Nucleus accumbens (tissue), 56 donors: ENCODE measurements at places on chromosomes 12 and 14.

DNA sequence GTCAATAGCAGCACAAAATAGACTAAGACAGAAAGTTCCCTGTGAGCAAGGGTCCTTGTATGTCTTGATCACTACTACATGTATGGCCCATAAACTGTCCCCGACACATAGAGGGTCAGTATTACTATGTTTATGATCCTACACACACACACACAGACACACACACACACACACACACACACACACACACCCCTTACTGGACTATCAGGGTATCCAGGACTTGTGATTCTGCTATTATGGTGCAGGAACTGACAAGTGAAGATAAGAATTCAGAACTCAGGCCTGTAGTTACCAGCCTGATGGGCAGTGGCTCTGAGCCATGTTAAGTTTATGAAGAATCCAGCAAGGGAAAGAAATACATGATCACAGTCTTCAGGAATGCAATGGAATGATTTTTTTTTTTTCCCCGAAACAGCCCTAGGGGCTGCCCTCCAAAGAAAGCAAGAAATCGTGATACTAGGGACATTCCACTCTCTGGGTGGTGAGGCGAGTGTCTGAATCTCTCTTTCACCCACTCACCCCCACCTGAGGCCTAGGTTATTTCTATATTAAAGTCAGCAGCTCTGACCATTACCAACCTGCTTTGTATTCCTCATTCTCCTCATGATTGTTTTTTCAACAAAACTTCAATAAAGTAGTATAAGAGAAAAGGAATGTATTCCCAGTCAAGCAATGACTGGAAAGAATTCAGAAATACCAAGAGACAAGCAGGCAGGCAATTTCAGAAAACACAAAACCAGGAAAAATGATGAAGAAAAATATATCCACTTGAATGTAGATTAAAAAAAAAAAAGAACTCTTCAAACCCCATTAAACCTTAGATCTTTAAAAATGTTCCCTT is 105.8 kb downstream of the AVPR1A start:
- no peak for DNase-seq

DNA sequence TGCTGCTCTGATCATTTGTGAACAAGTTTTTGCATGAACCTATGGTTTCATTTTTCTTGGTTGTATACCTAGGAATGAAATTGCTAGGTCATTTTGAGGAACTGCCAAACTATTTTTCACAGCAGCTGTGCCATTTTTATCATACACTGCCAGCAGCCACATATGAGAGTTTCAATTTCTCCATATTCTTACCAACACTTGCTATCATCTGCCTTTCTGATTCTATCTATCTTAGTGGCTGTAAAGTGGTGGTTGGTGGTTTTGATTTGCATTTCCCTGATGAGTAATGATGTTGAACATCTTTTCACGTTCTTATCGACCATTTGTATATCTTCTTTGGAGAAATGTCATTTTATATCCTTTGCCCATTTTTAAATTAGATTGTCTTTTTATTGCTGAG is 146.1 kb downstream of the C12orf75 start:
- no peak for DNase-seq

DNA sequence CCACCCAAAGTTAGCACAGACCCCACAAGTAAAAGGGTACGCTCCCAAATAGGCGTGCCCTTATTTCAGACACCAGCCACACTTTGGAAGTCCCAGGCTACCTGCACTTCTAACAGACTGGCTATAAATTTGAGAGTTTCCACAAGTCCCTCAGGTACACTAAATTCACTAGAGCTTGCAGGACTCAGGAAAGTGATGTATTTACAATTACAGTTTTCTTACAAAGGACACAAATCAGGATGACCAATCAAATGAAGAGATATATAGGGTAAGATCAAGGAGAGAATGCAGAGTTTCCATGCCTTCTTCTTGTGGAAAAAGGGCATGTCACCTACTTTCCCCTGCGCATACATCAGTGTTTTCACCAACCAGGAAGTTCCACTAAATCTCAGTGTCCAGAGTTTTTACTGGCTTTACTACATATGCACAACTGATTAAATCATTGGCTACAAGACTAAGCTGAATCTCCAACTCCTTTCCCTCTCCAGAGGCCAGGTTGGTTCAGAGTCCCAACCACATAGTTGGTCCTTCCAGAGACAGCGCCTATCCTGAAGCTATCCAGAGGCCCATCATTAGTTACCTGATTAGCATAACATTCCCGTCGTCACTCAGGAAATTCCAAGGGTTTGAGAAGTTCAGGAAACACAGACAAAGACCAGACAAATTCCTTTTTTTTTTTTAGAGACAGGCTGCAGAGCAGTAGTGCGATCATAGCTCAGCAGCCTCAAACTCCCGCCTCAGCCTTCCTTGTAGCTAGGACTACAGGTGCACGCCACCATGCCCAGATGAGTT is 84.2 kb downstream of the DENND5B start:
- DNase-seq: no peak

DNA sequence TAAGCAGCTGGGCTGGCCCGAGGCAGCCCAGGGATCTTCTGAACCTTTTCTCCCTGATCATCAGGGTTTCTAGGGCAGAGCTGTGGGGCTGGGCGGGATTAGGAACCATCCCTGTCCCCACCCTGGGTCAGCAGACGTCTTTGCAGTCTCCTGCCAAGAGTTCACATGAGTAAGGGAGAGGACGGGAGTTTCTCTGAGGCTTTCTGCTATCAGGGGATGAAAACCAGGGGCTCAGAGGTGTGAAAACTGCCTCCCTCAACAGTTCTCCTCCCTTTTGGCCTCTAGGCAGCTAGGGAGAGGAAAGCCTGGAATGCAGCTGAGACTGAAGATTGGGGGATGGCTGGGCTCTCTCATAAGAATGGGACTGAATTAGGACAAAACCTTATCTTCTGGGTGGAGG is 7.9 kb downstream of the ZNF385A start:
- no peak for DNase-seq

GRCh38 chr14:102486513-102487203 is 22.9 kb downstream of the ANKRD9 start:
- DNase-seq: no peak

GRCh38 chr12:103350116-103350515 is 145.7 kb downstream of the C12orf42 start:
- no peak for DNase-seq

GRCh38 chr12:62977883-62978282 is 42.9 kb upstream of the PPM1H start:
- no peak for DNase-seq

DNA sequence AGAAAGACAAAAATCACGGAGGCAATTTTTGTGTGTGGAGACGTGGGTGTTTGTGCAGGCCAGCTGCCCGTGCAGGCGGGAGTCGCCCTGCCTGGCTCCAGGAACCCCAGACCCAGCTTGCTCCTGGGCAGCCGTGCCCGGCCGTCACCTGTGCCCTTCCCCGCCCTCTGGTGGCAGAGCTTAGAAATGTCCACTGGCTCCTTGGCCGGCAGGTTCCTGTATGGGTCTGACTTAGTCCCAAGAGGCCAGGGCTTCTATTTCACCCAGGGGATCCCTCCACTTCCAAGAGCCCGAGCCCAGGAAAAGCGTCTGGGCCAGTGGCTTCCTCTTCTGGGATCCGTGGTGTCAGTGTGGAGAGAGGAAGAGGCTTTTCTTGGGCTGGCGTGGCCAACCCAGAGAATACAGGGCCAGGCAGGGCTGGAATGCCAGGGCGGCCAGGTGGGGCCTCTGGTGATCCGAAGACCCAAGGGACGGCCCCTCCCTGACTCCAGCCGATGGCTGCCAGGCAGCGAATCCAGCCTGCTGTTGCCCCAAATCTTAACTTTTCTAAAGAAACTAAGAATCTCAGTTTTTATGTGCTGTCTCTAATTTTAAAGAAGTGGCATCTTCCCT is 120.9 kb downstream of the TMEM132C start:
- DNase-seq: peak; percentile 8

DNA sequence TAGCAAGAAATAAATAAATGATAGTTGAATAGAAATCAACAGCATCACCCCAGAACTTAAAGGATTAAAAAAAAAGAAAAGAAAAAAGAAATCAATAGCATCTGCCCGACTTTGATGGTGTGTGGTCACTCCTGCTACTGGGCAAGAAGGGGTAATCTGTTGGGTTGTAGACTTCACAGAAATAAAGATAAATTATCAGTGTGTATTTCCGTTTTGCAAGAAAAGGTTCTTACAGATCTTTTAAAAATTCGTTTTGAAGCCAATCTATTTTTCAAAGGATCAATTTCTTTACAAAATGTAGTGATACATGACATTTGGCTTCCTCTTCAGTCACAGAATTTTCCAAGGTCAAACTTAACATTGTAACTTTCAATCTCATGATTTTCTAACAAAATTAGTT is 448.9 kb upstream of the FAR2 start:
- DNase-seq: no peak

DNA sequence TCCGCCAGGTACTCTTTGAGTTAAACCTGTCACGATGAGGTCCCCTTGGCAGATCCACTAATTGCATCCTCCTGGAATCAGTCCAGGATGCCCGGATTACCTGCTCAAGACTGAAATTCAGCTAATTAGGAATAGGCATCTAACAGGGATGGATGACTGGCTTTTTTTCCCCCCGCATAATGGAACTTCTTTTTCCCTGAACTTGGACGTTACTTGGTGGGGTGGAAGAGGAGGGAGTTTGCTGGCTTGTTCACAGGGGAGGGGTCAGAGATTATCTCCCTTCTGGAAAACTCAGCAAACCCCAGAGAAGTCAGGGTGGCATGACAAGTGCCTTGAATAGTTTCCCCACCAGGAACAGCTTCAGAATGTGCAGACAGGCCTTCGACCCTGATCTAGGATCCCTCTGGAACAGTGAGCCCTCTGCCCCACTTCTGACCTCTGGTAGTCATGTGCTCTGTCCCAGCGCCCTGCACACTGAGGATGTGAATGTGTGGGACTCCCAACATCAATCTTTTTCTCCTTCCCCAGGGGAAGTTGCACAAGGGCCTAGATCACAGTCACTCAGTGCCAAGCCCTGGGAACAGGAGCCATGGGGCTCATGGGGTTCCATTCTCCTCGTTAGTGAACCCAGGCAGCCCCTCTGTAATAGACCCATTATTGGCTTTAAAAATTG is 142.5 kb downstream of the SMOC1 start:
- DNase-seq: no peak

GRCh38 chr12:120481022-120481767 is 11.6 kb upstream of the SRSF9 start:
- no peak for DNase-seq

DNA sequence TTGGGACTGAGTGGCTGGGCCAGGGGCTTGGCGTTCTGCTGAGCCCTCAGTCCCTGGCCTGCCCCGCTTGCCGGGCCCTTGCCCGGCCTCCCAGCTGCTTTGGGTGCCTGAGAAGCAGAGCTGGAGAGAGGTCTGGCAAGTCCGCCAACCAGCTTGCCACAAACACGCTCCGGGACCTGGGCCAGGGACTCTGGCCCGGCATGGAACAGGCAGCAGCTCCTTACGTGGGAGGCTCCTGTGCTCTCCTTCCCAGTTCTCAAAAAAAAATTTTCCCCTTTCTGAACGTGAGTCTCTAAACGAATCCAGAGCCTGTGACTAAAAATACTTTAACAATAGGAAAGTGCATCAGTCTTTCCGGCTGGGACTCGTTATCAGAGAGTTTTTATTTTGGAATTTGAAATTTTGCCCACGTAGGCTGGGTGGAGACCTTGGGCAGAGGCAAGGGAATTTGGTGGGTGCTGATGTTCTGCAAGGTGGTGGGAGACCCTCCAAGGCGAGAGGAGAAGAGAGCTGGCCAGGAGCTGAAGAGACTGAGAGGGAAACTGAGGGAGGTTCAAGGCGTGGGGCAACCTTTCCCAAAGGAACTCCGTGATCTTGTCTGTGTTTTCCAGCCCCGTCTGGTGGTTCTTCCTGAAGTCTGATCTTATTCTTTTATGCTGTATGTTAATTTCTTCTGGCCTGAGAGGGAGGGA is 6.8 kb upstream of the NR4A1 start:
- DNase-seq: peak; percentile 33
